ENCODE measurements at places on chromosomes 3 and 15.

GRCh38 chr15:67506775-67507747 lies 13.9 kb upstream of the C15orf61 start:
- peak; percentile 35 for DNase-seq

- no peak for DNase-seq
These were observed 521.5 kb downstream of the PDCD6IP start for GRCh38 chr3:34319881-34320280.

DNA sequence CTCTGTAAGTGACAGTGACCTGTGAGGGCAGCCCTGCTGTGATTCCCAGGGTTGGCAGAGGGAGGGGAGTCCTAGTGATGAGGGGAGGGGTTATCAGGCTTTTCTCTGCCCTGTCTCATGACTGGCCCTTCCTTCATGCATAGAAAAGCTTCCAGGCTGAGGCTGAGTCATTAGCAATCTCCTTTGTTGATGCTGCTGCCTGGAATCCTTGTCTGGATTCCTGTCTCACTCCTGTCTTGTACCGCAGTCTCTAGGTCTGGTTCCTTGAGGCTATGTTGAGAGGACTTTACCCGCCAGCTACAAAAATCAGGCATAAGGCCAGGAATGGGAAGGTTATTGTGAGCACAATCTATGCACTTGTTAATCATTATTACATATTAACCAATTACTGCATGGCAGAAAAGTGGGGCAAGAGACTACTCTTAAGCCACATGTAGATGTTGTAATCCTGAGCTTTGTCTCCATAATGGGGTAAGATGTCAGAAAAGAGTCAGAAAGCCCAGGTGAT lies 7.2 kb downstream of the KLHL6 start:
- DNase-seq: peak; percentile 43

DNA sequence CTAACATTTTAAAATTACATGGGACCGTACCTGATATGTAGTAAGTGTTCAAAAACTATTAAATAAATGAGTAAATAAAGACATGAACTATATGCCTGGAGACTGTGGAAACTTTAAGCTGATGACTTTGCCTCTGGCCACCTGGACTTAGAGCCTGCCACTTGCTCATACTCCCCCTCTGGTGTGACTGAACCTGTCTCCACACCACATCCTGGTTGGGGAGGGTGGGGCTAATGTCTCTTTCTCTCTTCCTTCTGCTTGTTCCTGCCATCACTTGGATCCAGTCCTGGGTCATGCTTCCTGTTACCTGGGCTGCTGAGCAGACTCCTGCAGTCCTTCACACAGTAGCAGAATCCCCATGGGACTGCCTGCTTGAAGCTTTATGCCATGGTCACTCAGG lies 8.2 kb upstream of the TMEM158 start:
- DNase-seq: no peak

DNA sequence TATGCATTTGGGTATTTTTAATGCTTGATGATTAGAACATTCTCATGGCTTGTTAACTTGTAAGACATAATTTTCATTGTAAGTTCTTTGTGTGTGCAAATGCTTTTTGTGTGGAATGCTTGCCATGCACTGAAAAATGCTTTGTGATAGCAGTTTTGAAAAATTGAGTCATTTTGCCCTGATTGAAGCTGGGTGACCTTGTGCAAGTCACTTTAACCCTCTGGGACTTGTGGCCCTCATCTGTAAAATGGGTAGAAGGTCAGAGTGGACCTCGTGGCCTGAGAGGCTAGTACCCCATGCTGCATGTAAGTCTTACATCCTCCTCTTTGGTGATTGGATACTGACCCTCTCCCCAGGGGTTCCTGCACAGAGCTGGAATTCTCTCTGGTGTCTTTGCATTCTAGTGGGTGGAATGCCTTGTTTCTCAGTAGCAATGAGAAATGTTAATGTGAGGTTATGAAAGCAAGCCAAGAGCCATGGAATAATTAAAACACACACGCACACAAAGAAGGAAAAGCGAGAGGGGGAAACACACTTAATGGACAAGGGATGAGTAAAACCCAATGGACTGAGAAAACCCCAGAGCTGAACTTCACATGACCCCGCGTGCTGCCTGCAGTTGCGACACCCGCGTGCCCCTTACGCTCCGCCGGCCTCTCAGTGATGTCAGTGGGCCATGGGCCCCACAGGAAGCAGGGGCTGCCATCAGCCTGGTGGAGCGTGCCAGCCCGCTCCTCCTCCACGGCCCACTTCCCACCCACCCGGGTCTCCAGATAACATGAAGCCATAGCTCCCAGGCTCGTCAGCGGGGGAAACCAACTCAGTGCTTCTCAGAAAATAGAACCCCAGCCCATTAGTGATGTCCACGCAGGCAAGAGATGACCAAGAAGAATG lies 44.0 kb downstream of the SMAD3 start:
- peak; percentile 96 for DNase-seq

- no peak for DNase-seq
These were observed 91.4 kb downstream of the WWTR1 start for GRCh38 chr3:149566292-149566975.

- no peak for DNase-seq
These were observed 45.6 kb downstream of the CDAN1 start for GRCh38 chr15:42691308-42691707.

DNA sequence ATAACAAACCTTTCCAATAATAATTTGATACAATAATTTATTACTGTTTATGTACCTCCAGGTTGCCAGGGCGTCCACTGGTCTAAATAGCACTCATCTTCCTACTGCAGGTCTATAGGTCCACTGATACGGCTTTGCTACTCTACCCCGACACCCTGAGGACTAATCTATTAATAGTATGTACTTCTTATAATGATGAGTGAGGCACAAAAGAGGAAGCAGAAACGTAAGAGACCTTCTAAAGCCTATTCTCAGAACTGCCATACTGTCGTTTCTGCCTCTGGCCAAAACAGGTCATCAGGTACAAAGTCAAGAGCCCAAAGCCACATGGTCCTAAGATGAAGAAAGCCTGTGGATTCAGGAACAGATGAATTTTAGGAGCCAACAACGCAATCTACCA lies 163.2 kb upstream of the GRM7 start:
- DNase-seq: no peak

- no peak for DNase-seq
These were observed 232.2 kb downstream of the KLF13 start for GRCh38 chr15:31558840-31559239.

Measured in suppressor macrophage treated with lipopolysaccharide for 4 hours (primary cell).